Vagina (tissue), 2 donors: ENCODE measurements at places on chromosomes 12 and 14. TPM values are rescaled to one million over a fixed set of nuclear protein-coding genes. Genes with fewer than 3 reads are reported as not detected.

Gene DAO
- total RNA-seq: not detected

Gene KLRD1
- total RNA-seq: 4.4 TPM

Gene RDH16
- 2.9 TPM for total RNA-seq

Gene RND1
- 3.9 TPM for total RNA-seq

Gene STAT2
- total RNA-seq: 109 TPM

Gene DTX3
- 22.1 TPM for total RNA-seq

Gene LTBP2
- 52.5 TPM for total RNA-seq

Gene CARMIL3
- total RNA-seq: 1.2 TPM

Gene OVCH1
- 0.25 TPM for total RNA-seq
